ENCODE measurements at places on chromosomes 3 and 15.

DNA sequence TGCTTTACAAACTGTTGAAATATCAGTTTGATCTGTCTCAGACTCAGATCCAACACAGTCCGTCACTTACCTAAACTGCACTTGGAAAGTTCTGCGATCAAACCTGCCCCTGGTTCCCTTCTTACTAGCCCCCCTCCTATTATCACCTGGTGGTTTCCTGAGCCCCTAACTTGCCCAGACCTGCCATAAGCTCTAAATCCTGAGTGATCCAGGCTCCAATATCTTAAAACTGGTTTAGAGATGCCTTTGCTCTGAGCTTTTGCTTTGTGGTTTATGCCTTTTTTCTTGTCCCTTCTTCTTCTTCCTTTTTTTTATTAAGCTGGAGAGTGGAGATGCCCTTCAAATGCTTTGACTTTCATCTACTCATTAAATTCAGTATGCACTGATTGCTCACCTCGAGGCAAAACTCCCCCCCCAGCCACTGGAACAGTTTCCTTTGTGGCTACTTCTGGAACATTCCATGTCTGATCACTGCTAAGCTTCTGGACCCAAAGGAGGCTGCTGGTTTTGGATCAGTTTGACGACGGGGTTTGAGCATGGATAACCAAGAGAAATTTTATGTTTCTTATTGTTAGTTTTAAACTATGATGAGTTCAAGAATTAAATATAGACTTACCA lies 3.5 kb upstream of the ITGB5 start:
- DNase-seq = peak; percentile 44

DNA sequence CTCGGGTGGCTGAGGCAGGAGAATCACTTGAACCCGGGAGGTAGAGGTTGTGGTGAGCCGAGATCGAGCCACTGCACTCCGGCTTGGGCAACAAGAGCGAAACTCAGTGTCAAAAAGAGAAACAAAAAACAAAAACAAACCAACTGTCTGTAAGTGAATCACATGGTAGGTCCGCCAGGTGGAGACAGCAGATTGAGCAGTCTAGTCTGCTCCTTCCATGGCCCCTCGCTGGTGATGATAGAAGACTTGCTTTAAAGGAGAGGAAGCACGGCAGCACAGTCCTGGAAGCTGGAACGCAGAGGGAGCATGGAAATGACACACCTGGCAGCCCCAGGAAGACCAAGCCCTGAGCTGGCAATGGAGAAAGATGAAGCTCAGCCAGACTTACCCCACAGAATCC lies 31.4 kb upstream of the MGLL start:
- DNase-seq = peak; percentile 62

DNA sequence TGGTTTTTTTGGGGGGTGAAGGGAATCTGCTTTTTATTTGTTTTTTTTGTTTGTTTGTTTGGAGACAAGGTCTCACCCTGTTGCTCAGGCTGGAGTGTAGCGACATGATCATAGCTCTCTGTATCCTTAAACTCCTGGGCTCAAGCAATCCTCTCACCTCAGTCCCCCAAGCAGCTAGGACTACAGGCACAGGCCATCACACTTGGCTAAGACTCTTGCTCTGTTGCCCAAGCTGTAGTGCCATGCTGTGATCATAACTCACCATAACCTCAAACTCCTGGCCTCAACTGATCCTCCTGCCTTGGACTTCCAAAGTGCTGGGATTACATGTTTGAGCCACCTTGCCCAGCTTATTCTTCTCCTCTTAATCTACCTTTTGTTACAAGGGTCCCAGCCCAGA lies 31.8 kb downstream of the GPR176 start:
- no peak for DNase-seq

- no peak for DNase-seq
These were observed 345.7 kb downstream of the CADM2 start for GRCh38 chr3:85304360-85304964.

- no peak for DNase-seq
These were observed 18.3 kb downstream of the TMEM62 start for GRCh38 chr15:43151688-43152087.

DNA sequence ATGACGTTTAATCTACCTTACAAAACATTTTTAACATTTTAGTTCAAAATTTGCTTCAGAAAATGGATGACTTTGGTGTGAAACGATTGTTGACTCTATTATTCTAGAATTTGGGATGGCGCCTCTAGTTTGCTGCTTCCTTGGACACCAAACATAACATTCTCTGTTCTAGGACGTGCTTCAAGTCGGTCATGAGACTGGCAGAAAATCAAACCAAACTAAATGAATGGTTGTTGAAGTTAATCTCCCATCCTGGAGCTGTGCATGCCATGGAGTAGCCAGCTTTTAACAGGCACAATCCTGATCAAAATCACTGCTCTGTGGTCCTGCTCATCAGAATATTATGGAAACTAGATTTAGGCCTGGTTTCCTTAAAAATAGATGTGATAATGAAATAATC lies 9.6 kb upstream of the LRRFIP2 start:
- DNase-seq = no peak

DNA sequence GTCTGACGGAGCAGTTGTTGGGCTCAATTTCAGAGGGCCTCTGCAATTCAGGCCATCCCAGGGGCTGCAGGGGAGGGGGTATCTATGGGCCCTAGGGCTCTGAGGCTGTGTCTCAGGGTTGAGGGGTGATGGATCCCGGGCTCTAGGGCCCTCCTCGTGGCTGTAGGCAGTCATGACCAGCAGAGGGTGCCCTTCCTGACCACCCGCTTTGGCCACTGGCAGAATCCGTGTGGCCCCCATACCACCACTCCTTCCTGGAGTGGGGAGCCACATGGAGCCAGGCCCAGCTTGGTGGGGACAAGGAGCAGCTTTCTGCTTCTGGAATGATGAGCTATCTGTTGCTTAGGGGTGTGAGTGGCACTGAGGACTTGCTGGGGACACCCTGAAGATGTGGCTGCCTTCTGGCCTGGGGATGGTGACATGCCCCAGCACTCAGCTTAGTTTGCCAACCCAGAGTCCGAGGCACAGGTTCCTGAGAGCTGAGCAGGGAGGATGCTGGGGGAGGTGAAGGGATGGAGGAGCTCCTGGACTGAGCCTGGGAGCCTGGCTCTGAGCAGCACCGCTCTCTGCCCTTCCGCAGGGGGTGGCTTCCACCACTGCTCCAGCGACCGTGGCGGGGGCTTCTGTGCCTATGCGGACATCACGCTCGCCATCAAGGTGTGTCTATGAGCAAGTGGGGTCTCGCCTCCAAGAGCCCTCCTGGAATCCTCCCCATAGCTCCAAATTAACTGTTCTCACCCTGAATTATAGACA lies 20.2 kb downstream of the HDAC11 start:
- DNase-seq = peak; percentile 54

- no peak for DNase-seq
These were observed 1.0 kb upstream of the TBC1D21 start for GRCh38 chr15:73872346-73872745.

DNA sequence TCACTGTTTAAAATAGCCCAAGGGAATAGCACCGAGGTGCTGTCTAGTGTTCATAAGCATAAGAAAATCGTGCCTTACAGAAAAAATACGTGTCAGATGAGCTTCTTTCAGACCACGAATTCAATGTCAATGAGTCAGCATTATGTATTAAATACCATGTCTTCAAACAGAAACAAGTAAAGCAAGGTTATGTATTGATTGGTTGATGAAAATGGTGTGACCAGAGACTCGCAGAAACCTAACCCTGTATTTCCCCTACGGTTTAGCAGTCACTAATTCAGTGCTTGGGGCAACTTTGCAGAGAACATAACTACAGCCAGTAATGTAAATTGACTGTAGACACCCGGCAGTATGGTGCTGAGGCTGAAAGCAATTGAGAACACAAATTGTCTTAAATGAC lies 307.7 kb downstream of the IL5RA start:
- no peak for DNase-seq

DNA sequence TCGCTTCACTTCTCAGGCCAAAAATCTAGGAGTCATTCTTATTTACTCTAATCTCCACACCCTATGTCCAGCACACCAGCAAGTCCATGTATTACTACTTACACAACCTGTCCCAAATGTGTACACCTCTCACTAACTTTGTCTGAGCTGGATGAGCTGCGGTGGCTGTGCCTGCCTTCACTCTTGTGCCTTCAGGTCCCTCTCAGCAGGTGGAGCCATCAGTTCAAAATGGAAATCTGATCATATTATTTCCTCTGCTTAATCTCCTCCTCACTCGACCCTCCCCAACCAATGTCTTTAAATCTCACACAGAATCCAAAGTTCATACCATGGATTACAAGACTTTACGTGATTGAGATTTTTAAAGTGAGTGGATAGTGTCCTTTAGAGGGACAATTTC lies 82.8 kb downstream of the SSR3 start:
- DNase-seq = no peak

GRCh38 chr3:122067214-122067550 lies 12.0 kb downstream of the CD86 start:
- no peak for DNase-seq

GRCh38 chr3:133943639-133944141 lies 48.0 kb upstream of the RAB6B start:
- no peak for DNase-seq

DNA sequence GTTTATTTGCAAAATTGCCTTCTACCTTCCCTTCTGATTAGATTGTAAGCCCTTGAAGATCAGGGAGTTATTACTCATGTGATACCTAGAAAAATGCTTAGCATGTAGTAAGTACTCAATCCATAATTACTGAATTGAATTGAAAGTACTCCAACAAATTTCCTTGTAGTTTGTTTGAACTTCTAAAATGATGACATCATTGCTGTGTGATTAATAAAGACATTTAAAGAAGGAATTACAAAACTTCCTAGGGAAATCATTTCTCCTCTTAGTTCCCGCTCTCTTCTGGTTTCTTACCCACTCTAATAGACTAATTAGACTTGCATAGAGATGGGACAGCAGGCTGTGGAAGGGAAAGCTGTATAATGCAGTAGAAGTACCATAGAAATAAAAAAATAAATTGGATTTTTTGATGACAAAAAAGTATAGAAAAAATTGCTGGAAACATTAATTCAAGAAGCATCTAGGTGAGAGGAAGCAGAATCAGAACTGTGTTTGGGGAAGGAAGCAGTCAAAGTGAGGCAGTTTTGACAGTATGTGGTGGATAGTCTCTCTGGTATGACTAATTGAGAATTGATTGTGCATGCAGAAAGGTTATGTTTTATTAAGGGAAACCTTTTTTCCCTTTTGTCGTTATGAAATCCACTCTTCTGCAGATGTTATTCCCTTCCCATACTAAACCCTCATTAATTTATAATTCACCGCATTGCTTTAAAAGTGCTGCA lies 93.0 kb downstream of the ALCAM start:
- DNase-seq = no peak

DNA sequence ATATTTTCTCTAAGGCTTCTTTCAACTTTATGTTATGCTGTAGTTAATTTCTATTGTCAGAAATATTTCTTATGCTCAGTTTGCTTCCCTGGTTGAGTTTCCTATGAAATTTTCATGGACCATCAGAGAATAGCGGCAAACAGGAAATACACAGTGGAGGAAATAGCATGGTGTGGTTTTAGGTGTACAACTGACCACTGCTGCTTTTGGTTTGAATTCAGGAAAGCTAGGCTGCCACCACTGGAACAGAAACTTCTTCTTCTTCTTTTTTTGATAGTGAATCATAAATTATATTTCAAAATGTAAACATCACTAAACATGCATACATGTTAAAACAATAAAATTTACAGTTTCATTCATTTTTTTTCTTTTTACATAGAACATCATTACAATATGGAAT lies 316.6 kb upstream of the TGFBR2 start:
- no peak for DNase-seq

DNA sequence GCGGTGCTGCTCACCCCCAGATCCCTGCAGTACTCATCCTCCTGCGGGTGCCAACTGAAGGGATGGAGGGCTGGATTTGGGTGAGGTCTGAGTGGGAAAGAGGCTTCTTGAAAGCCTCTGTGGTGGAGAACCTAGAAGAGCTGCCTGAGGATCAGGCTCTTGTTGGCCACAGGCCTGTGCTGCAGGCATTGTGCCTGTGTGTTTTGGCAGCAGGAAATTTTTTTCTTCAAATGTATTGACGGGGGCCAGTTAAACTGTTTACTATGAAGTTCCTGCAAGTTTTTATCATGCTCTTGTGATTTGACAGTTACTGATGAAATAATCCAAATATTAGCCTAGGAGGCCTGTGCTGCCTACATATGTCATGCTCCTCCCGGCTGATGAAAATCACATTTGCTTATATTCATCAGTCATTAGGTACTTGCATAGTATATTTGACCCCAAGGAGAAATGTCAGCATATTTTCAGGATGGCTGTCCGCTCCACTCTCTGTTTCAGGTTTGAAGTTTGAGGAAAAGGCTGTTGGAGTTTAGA lies 103.1 kb downstream of the THSD4 start:
- no peak for DNase-seq

DNA sequence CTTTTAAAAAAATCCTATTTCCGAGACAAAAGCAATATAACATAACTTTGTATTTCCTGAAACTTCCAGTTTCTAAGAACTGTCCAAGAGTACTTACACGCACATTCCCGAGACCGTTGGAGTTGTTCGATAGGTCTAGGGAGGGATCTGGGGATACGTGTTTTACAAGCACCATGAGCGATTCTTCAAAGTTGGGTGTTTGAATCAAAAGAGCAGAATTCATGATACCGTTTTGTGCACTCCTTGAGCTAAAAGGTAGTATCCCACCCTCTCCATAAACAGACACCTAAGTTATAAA lies 700 bp upstream of the EDEM1 start:
- DNase-seq = no peak

- DNase-seq = no peak
These were observed 95.7 kb downstream of the PLXNA1 start for GRCh38 chr3:127078626-127079025.

DNA sequence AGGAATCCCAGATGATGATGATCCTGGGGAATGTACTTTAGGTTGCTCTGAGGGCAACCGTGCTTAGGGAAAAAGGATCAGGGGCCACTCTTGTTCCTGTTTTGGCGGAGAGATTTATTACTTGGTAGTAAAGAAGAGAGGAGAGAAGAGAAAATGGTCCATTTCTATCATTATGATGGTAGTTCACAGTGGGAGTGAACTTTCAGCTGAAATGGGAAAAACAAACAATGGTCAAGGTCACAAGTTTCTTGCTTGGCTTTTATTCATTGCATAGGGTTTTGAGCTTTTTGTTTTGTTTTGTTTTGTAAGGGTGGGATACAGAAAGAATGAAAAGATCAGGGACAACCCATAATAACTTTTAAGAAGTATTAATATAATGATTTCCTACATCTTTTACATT lies 7.7 kb upstream of the UMPS start:
- no peak for DNase-seq

- peak; percentile 52 for DNase-seq
These were observed 125.8 kb upstream of the GALNT15 start for GRCh38 chr3:16048435-16049318.

- no peak for DNase-seq
These were observed 389.9 kb downstream of the SHQ1 start for GRCh38 chr3:72458375-72458774.
